ENCODE measurements at places on chromosomes 11 and 22. TPM values are rescaled to one million over a fixed set of nuclear protein-coding genes. Genes with fewer than 3 reads are reported as not detected.

DNA sequence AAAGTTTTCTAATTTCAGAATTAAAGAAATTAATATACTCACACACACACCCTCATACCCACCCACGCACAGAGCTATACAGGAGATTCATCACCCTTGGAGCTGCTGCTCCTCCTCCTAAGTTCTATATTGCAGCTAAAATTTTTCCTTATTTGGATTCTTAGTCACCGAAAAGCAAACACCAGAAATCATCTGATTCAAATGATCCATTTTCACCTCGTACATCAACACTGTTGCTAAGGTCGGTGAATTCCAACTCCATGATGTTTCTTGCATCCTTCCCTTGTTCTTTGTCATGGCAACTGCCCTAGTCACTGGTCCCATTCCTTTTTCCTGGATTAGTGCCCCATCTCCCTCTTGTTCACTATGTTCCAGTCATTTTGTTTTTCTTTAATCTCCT, 286.2 kb downstream of the GRM5 start:
- DNase-seq: no peak

DNA sequence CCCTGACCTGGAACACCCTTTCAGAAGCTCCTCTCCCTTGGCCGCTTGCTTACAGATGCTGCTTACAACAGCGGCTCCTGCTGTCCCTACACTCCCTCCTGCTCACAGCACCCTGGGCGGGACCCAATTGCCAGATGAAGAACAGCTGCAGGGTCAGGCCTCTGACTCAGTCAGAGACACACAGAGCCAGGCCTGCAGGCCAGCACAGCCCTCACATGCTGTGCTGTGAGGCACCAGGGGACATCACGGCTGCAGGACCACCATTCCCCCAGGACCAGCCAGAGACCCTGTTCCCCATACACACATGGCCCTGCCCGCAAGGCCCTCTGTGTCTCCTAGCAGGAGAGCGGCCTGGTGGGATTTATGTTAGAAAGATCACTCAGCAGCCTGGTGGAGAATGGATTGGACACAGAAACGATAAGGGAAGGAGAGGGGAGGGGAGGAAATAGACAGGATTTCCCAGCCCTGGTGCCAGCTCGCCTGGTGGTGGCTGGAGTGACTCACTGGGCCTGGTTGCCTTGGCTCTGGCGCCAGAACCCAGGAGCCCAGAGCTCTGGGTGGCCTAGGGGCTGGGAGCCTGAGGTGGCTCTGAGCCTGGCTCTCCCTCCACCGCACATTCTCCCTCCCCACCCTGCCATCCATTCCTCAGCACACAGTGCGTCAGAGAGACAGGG, 6.7 kb downstream of the CAPN5 start:
- DNase-seq: peak; percentile 78

- DNase-seq: no peak
These were observed 107.3 kb upstream of the HSD17B12 start for GRCh38 chr11:43573233-43573632.

DNA sequence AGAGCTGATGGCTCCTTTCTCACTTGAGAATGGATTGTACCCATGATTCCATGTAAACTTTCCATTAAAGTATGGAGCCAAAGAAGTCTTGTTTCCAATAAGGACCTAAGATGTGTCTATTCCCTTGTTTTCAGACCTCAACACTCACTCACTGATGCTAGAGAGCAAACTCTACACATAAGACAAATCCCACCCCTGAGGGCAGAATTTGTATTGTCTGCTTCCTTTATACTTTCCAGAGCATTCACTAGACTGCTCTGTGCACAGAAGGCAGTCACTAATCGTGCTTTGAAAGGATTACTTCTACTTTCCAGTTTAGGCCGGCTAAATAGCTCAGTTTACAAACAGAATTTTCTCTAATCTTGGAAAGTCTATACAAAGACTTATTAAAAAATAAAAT, 6.4 kb downstream of the ANKRD49 start:
- no peak for DNase-seq

- no peak for DNase-seq
These were observed 13.6 kb upstream of the LGR4 start for GRCh38 chr11:27485930-27486773.

- DNase-seq: no peak
These were observed 41.0 kb downstream of the TRAF6 start for GRCh38 chr11:36469063-36469462.

GRCh38 chr11:123202155-123203151, 7.4 kb upstream of the CLMP start:
- no peak for DNase-seq

DNA sequence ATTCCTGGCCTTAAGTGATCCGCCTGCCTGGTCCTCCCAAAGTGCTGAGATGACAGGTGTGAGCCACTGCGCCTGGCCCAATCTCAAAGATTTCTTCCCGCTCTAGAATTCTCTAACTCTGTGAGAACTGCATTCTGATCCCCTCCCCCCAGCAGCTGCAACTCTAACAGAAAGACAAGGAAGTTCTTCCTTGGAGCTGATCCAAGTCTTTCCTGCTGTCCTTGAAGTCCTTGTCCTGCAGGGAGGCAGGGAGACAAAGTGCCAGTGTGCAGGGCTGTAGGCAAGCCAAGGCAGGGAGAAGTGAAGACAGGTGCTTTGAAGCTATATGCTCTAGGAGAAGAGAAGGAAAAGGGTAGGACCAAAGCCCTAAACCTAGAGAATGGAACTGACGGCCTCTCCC, 9.5 kb upstream of the GGA1 start:
- DNase-seq: no peak

DNA sequence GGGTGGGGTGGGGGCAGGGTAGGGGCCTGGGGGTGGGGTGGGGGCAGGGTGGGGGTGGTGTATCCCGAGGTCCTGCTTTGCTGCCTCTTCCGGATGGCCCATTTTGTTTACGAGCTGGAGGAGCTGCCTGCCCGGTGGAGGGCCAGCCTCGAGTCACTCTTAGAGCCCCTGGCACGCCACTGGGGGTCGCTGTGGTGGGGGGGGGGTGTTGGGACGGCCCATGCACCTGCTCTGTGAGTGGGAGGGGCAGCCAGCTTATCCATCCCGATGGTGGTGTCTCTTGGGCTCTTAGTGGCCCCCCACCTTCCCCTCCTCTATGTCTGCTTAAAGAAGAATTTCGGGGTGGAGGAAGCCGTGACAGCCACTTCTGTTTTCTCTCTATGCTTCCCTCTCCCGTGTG, 24.6 kb downstream of the MRGPRD start:
- DNase-seq: no peak

DNA sequence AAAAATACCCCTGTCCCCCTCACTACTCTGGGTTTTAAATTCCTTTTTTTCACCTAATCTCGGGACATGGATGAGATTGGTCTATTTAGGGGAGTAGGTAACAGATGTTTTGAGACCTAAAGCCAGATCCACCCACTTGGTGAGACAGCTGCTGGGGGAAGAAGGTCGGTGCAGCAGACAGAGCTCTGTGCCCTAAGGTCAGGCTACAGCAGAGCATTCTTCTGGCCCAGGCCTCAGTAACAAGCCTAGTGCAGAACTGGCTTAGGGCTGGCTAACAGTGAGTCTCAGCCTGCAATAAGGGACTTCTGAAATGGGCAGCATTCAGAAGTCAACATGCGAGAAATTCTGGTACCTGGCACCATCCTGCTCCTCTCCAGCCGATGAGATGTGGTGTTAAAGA, 444.9 kb upstream of the KIRREL3 start:
- no peak for DNase-seq

DNA sequence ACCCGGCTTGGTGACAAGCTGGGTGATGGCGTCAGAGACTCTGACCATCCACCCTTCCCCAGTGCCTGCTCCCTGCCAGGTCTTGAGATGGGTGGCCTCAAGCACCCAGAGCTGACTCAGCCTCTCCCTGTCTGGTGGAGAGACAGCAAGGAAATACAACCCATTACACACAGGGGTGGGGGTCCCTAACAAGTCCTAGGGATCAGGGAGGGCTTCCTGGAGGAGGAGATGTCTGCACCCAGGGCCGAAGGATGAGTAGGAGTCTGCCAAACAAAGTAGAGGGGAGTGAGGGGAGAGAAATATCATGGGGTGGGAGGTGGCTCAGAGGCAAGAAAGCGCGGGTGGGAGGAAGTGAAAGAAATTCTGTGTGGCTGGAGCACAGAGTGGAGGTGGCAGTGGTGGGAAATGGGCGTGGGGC, 6.8 kb downstream of the MAFF start:
- no peak for DNase-seq

DNA sequence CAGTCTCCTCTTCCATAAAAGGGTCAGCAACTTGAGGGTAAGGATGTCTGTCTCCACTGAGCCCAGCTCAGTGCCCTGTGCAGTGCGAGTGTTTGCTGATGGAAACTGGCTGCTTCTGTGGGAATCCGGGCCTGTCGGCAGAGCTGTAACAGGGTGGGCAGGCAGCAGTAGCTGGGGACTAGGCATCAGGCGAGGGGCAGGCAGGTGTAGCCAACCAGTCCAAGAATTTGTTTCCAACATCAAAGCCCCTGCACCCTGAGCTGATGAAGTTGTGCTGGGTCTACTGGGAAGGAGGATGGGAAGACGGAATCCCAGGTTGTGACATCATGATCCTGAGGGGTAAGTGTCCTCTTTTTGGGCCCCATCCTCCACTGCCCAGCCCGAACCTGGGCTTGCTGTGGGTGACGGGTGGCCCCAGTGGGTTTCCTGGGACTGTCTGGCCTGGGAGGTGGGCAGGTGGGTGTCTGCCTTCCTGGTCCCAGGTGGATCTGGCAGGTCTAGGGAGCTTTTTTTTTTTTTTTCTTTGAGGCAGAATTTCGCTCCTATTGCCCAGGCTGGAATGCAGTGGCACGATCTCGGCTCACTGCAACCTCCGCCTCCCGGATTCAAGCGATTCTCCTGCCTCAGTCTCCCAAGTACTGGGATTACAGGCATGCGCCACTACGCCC, 11.0 kb downstream of the SLC29A2 start:
- peak; percentile 37 for DNase-seq

DNA sequence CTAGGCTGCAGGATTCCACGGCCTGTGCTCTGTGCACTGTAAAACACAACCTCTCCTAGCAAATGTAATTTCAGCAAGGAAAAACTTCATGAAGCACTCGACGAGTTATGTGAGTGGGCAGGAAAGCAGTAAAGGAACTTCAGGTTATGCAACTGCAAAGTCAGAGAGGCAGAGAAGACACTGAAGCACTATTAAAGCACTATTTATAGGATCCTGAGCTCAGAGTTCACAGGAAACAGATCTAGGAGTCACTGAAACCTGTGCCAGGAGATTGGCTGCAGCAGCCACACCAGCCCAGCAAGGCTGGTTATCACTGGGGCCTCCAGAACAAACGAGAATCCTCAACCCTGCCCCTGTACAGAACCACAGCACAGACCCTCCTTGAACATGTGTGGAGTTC, 2.5 kb downstream of the SMIM35 start:
- no peak for DNase-seq

GRCh38 chr11:57315491-57315890, 9.3 kb downstream of the TNKS1BP1 start:
- peak; percentile 78 for DNase-seq

DNA sequence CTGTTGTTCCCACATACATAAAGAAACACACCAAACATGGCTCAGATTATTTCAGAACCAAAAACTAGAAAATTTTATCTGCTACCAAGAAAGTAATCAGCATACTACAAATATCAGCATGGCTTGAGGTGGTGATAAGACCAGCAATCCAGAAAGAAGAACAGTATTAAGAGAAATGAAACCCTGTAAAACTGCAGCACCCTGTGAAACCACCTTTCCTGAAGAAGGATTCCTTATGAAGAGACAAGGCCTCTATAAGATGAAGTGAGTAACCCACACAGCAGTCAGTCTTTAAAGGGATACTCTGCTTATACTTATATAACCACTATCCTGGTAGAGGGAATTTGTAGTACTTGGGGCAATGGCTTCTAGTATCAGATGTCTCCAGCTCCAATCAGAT, 49.9 kb downstream of the RSF1 start:
- no peak for DNase-seq

- peak; percentile 78 for DNase-seq
These were observed 5.1 kb downstream of the MYEOV start for GRCh38 chr11:69299023-69299461.

DNA sequence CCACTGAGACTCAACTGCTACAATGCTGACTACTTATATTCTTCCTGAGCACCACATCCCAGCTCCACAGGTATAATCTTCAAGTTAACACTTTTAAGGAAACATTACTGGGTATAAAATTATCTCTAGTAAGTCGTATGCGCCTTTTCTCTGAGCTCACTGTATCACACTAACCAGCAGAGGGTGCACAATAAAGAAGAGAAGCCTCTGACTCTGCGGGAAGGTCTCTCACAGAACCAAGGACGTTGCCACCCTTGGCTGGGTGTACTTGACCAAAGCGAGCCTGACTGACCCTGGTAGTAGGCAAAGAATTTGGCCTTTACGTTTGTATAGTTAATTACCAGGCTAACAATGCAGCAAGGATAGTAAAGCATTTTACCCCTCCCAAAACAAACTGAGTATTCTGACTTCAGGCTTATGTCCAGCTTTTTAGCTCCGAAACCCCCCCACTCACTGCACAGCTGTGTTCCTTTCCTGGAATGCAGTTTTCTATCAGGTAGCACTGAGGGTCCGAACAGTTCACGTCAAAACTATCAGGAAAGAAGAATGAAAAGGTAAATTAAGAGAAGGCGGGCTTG, at the start of gene BTBD18:
TSS of gene BTBD18 (minus strand) at position 144 of the 578 bp plus-strand sequence. CDS start 631 bp downstream, outside the sequence.
- DNase-seq: no peak

GRCh38 chr11:78635814-78636506, 61.3 kb upstream of the NARS2 start:
- no peak for DNase-seq

Gene NXPE1
- not detected for polyA plus RNA-seq

Gene PHOX2A
- polyA plus RNA-seq: 0.33 TPM

Gene MMP8
- polyA plus RNA-seq: 0.87 TPM

Gene CHST1
- 4.9 TPM for polyA plus RNA-seq

Gene ADAMTS15
- 0.41 TPM for polyA plus RNA-seq

Gene BTBD18
- polyA plus RNA-seq: not detected

Gene FGF19
- polyA plus RNA-seq: not detected

Gene TMEM191C
- 6.6 TPM for polyA plus RNA-seq

Gene P2RX6
- polyA plus RNA-seq: 0.86 TPM

Gene C11orf21
- 8.9 TPM for polyA plus RNA-seq

Gene HTR3B
- not detected for polyA plus RNA-seq
